ENCODE measurements at places on chromosomes 5 and 9.

DNA sequence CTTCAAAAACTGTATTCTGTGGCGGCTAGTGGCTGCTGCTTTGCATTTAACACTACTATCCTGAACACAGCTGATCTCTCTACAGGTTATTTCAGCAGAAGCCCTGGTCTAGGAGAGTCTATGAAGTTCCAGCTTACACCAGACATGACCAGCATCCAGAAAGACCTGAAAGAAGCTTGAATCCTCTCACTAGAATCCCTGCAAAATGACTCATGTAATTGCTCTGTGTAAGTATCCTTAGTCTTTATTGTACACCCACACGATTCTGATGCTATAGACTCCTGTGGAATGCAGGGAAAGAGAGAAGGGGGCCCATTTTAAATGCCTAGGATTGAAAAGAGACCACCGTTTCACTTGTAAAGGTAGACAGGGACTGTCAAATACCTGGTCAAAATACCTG lies 859 bp upstream of the GRIA1 start:
- no peak for DNase-seq

- DNase-seq = no peak
Measured at GRCh38 chr5:175749591-175749990, 91.7 kb downstream of the HRH2 start.

GRCh38 chr9:114731701-114732100 lies 49.7 kb upstream of the TEX48 start:
- no peak for DNase-seq

- no peak for DNase-seq
Measured at GRCh38 chr9:23603311-23603710, 222.7 kb downstream of the ELAVL2 start.

- no peak for DNase-seq
Measured at GRCh38 chr5:143001764-143002351, 231.7 kb downstream of the ARHGAP26 start.

GRCh38 chr9:110257097-110257841 lies 962 bp upstream of the TXN start:
- no peak for DNase-seq

GRCh38 chr5:140221697-140222223 lies 46.8 kb downstream of the CYSTM1 start:
- no peak for DNase-seq
